ENCODE measurements at places on chromosomes 4 and X.

DNA sequence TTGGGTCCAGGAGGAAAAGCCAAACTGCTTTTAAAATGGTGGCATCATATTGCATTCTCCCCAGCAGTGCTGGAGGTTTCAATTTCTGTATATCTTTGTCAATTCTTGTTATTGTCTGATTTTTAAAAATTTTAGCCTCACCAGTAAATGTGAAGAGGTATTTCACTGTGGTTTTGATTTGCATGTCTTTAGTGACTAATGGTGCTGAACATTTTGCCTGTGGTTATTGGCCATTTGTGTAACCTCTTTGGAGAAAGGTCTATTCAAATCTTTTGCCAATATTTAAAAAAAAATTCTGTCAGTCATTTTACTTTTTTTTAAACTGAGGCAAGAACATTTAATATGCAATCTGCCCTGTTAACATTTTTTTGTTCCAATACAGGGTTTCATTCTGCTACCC is 322.1 kb downstream of the TLL1 start:
- DNase-seq, result no peak

- no peak for DNase-seq
These were observed 1.1 kb downstream of the SORBS2 start for GRCh38 chr4:185810746-185811508.

- DNase-seq, result peak; percentile 47
These were observed 82.4 kb downstream of the AFAP1 start for GRCh38 chr4:7857238-7857701.

GRCh38 chr4:16192057-16192456 is 34.2 kb downstream of the TAPT1 start:
- no peak for DNase-seq

DNA sequence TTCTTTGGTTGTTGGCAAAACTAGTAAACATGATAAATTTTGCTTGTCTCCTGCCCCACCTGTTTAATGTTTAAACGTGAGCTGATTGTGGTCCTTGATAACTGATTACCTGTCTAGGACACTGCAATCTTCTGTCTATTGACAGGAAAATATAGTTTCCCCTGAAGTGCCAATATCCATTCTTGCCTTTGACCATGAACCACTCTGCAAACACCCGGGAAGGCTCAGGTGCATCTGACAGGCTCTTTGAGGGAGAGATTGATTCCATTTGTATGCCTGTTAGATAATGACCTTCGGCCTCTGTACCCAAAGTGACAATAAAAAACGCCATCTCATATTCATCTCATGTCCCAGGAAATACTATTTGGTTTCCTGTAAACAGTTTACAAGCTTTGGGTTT is 453.0 kb downstream of the CENPC start:
- DNase-seq, result no peak

- DNase-seq, result peak; percentile 68
These were observed 58.6 kb downstream of the DDX60L start for GRCh38 chr4:168421671-168422070.

GRCh38 chr4:23736466-23736865 is 153.4 kb downstream of the PPARGC1A start:
- no peak for DNase-seq
